ENCODE measurements at places on chromosomes 5 and 9. TPM values are rescaled to one million over a fixed set of nuclear protein-coding genes. Genes with fewer than 3 reads are reported as not detected.

DNA sequence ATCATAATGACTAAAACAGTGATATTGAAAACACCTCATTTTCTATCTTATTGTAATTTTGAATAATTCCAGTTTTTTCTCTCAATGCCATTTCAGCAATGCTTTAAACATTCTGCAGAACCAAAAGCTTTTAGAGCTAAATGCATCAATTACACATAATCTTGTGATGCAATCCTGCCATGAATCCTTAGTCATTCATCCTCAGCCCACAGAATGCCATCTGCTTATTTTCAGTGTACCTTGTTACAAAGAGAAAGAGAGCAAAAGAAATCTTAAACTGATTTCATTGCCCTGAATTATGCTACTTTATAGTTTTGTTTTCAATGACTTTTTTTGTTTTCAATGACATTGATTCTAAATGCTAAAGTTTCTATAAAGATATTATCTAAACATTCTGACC lies 1234.8 kb upstream of the C9orf72 start:
- DNase-seq, result no peak

DNA sequence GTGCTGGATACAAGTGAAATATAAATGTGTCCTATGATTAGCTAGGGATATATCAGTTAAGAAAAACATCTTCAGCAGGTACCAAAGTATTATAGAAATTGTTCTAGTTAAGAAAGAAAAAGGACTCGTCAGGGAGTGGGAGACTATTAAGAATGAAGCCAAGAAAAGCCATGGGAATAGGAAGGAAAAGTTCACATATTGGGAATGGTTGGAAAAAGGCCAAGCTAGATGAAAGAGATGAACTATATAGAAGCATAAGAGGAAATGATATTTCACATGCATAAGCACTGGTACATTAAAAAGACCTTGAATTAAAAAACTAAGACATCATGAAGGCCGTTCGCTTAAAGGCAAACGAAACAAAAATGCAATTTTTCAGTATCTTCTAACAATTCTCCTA lies 237.7 kb downstream of the ADAMTS6 start:
- DNase-seq, result no peak

GRCh38 chr9:131981116-131981776 lies 98.4 kb downstream of the MED27 start:
- DNase-seq, result no peak

DNA sequence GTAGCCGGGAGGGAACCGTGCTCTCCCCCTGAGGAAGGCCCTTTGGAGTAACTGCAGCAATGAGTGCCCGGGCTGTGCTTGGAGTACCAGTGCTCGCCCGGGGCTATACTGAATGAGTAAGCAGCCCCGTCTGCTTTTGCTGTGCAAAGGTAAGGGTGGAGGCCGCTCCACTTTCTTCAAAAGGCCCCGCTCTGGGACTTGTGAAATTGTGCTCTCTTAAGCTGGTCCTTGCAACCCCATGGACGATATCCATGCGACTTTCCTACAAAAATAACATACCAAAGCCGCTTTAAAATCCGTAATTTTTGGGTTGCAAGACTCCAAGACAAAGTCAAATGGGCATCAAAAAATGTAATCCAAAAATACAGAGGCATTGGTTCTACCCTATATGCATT lies 578 bp upstream of the TNFAIP8 start:
- no peak for DNase-seq

- DNase-seq, result no peak
Observed at GRCh38 chr5:38821679-38822078, 24.1 kb upstream of the OSMR start.

GRCh38 chr9:32258482-32258881 lies 126.0 kb upstream of the ACO1 start:
- no peak for DNase-seq

GRCh38 chr5:34580983-34581382 lies 75.1 kb upstream of the RAI14 start:
- DNase-seq, result no peak

DNA sequence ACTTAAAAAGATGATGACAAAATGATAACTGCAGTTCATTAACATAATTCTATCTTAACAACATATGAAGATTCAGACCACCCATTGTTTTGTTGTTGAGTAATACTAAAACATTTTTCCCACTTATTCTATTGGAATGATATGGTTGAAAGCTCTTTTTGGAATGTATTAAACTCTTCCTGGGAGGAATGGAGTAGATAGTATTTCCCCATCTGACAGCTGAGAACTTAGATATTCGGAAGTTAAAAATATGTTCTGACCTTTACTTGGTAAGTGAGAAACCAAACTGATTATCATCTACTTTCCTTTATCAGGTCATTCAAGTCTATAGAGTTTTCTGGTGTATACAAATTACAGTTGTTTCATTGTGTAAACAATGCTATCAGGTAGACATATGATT lies 452.9 kb downstream of the CSNK1G3 start:
- no peak for DNase-seq

DNA sequence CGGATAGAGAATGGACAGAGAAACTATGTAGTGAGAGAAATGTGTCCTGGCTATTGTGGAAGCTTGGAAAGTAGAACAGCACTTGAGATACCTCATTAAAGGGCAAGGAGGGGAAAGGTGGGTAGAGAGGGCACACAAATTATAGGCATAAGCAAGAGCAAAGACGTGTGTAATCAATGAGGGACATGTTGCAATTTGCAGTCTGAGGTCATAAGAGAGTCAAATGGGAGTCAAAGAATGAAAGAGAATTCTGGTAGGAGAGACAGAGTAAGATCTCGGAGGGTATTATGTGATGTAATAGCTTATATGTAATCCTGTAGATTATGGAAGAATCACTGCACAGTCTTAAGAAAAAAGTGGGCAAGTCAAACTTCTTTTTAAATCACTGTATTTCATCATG lies 312.0 kb upstream of the RGMB start:
- DNase-seq, result no peak

DNA sequence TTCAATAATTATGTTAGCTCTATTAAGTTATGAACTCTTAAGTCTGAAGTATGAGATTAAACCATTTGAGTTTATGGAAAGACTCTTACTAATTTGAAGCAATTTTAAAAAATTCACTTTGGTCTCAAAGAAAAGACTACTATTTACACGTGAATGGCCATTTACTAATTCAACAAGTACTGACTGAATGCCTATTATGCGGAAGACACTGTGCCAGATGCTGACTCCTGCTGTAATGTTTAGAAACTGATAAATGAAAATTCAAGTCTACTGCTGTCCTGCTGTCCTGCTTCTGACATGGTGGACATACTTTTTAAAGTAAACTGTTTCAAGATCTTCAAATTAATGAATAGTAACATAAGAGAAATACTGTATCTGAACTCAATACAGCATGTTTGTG lies 116.2 kb downstream of the MPDZ start:
- no peak for DNase-seq

- no peak for DNase-seq
Observed at GRCh38 chr9:127201071-127201541, 63.5 kb upstream of the GARNL3 start.

- DNase-seq, result no peak
Observed at GRCh38 chr9:93437996-93438395, 13.5 kb upstream of the FAM120A start.

DNA sequence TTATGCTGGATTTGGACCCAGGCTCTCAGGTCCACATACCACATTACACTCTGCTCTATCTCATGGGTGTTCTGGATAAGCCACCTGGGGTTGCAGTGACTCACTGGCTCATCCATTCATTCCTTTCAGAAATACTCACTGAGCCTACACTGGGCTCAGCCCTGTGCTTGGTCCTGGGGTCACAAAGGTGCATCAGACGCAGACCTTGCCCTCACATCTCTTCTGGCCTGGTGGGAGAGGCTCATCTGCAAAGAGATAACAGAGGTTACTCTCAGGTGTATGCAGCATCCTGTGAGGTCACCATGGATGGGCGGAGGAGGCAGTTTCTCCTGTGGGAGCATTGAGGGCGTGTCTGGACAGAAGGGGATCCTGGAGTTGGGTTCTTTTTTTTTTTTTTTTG lies 12.1 kb downstream of the CDHR2 start:
- DNase-seq, result no peak

GRCh38 chr5:74433896-74434829 lies 206.4 kb downstream of the ENC1 start:
- no peak for DNase-seq

DNA sequence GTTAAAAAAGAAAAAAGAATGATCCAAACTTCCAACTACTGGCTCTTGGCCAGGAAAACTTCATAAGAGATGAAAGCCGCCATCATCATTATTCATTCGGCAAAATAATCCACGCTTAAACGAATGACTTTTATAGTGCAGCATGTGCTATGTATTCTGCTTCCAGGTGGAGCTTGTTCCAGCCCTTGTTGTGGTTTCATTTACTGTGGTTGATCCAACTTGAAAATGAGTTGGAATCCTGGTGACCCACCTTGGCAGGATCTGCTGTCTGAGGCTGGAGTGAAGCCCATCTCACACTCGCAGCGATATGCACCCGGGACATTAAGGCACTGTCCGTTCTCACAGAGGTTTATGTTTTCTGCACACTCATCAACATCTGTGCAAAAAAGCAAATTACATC lies 209.6 kb downstream of the FBN2 start:
- no peak for DNase-seq

- peak; percentile 27 for DNase-seq
Observed at GRCh38 chr9:121620777-121621449, 30.5 kb upstream of the DAB2IP start.

GRCh38 chr9:115008536-115009270 lies 78.3 kb upstream of the TNFSF8 start:
- DNase-seq, result peak; percentile 34

DNA sequence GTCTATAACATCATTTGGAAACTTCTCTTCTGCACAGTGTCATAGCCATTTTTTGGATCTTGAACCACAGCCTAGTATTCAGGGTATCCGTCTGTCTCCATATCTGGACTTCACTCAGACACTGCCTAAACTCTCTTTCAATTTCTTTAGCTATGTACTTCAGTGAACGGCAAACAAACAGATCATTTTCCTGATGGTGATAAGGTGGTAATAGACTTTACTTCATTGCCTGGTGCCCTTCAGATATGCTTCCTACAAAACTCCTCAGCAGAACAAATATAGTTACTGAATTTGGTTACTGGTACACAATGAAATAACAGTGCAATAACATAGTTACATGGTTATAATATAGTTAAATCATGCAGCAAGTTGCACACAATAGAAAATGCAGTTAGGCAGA lies 348.2 kb downstream of the ZSWIM6 start:
- DNase-seq, result no peak

- no peak for DNase-seq
Observed at GRCh38 chr5:95778713-95779436, 43.7 kb downstream of the GLRX start.

GRCh38 chr5:61303346-61303745 lies 28.7 kb upstream of the ZSWIM6 start:
- DNase-seq, result no peak

- no peak for DNase-seq
Observed at GRCh38 chr5:174183701-174184100, 138.2 kb downstream of the NSG2 start.

DNA sequence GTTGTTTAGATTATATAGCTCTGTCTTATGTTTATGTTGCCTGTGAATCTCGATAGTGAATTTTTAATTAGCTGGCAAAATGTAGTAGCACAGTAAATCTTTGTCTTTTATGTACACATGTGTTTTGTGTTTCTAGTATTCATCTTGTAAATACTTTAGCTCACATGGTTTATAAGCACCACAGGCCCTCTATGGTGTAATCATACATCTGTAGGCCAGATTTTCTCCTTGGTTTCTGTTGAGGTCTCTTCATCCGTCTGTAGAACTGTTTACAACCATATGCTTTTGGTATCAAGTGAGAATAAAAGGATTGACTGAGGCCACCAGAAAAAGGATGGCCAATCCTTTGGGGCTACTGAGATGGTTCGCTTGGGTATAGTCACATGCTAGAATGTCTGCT lies 45.0 kb downstream of the PRR16 start:
- no peak for DNase-seq

DNA sequence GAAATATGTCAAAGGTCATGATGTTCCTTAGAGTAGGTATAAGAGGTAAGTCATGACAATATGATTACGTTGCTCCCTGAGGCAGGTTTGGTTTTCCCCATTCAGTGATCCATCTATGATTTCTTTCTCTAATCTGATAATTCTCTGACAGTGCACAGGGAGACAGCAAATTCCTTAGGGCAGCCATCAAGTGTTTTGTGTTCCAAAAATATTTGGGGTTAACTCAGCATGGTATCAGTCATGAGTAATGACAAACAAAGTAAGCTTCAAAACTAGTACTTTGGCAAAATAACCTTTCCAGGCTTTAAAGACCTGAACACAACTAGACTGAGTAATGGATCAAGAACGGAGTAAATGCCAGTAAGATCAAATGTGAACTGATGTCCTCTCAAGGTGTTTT lies 55.3 kb upstream of the SPATA31E1 start:
- no peak for DNase-seq

GRCh38 chr5:17907094-17907493 lies 272.8 kb downstream of the TAF11L14 start:
- DNase-seq, result no peak

DNA sequence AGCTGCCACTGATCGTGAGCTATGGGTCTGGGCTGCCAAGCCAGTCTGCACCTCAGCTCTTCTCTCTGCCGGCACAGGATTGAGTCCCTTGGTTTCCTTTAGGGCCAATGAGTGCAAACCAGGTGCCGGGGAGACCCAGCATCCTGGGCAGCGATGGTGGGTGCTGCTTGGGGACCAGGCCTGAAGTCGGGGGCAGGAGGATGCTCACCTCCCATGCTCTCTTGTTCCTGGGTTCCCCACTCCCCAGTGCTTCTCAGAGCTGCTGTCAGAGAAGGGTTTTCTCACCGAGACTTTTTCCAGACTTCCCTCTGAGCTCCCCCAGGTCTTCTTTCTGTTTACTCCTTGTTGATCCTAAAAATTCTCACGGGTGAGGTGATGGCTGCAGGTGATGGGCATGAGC lies 61.2 kb downstream of the IRX1 start:
- no peak for DNase-seq

Gene FOXD4L6
- total RNA-seq, result not detected

Gene C5orf63
- 6.5 TPM for total RNA-seq

Gene ADAMTS13
- 2.5 TPM for total RNA-seq

Gene SH3GL2
- not detected for total RNA-seq

Gene AK1
- 30.4 TPM for total RNA-seq

Gene FCN2
- not detected for total RNA-seq

Gene GLRA1
- not detected for total RNA-seq

Gene RACK1
- 1,942 TPM for total RNA-seq

Gene ZNF484
- total RNA-seq, result 9.5 TPM

Gene IFNA13
- not detected for total RNA-seq
